ENCODE measurements at places on chromosomes 6 and 20.

GRCh38 chr6:89368107-89368506 lies 15.6 kb upstream of the UBE2J1 start:
- peak; percentile 74 for DNase-seq

- DNase-seq: no peak
Measured at GRCh38 chr20:5797843-5798462, 47.8 kb downstream of the SHLD1 start.

DNA sequence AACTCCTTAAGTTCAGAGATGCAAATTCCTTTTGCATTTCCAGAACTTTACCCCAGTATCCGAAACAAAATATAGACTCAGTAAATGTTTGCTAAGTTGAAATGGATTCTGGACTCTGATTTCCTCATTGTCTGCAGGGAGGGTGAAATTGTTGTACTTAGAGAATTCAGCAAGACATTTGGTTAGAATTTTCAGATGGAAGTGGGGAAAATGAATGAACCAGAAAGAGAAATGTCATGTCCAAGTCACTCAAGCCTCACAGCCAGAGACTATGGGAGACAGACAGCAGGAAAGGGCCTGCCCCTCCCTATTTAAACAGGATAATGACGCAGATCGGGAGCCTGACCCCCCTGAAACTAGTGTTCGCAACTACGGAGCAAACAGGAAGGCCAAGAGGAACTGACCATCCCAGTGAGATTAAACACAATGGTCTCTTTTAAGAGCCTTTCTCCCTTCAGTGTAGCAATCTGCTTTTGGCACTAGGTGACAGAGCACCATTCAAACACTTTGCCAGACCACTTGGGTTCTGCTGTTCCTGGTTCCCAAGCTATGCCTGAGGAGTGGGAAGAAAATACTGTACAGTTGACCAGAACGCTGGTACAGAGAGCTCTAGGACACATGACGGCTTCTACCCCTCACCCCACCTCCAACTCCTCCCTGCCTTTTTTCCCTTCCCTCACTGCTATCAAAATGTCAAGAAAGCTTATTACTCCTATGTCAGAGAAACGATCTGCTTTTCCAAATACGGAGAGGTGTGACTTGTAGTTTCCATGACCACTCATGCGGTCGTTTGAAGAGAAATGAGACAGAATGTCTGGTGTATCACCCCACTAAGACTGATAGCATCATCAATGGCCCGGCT lies 13.7 kb downstream of the NEDD9 start:
- DNase-seq: no peak

DNA sequence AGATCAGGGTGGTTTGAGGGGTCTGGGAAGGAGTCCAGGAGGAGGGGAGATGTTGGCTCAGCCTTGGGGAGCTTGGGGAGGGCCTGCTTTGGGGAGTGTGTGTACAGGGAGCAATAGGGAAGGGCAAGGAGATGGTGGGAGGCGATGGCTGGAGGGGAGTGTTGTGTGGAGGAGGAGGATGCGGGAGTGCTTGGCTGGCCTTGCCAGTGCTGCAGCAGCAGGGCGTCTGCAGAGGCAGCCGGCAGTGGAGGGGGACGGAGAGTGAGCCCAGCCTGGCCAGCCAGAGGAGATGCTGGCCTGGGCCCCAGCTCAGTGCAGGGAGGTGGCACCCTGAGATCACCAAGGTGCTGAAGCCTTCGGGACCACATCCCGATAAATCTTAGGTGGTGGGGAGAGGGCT lies 3.9 kb downstream of the IP6K3 start:
- no peak for DNase-seq

- no peak for DNase-seq
Measured at GRCh38 chr6:10658910-10659698, 35.3 kb downstream of the C6orf52 start.

- no peak for DNase-seq
Measured at GRCh38 chr6:75505424-75505823, 11.8 kb upstream of the FILIP1 start.

DNA sequence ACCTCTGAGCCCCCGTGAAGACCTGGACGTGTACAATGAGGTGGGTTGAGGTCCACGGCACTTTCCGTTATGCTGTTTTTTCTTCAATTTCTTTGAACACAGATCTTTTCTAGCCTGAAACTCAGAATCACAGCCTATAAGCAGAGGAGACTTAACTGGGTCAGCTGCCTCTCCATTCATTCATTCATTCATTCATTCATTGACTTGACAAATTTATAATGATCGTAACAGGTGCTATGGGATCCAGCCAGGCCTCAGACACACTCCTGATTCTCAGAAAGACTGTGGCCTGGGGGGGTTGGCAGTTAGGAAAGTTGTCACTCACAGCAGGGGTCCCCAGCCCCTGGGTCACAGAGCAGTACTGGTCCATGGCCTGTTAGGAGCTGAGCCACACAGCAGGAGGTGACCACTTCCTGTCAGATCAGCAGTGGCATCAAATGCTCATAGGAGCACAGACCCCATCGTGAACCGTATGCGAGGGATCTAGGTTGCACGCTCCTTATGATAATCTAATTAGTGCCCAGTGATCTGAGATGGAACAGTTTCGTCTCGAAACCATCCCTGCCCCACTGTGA lies 38.6 kb upstream of the IRF4 start:
- DNase-seq: no peak

DNA sequence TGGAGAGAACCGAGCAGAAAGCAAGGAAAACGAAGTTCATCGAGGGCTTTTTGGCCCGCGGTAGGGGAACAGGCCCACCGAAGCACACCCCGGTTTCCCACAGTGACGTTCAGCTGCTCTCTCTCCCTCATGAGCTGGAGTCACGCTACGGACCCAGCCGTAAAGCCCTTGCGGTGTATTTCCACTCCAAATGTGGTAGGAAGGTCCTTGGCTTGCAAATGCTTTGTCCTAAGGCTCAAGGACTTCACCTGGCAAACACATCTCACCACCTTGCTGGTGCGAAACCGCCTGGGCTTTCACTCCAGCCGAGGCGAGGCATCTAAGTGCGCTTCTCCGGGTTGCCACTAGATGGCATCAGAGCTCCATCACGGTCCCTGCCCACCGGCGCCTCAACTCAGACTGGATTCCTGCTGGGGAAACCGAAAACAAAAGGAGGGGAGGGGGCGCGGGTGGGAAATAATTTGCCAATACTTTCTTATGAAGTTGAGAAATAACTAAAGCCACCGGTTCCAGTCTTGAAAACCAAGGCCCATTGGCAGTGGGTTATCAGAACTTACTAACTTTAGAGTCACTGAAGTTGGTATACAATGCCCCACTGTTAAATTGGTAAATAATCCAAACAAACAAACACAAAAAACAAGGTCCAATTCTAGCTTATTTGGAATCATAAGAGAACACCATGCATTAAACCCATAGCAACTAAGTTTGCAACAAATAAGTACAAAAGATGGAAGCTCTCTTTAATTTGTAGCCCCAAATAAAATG lies 13.4 kb upstream of the FOXC1 start:
- DNase-seq: no peak

GRCh38 chr6:93365445-93365844 lies 53.9 kb downstream of the EPHA7 start:
- no peak for DNase-seq

DNA sequence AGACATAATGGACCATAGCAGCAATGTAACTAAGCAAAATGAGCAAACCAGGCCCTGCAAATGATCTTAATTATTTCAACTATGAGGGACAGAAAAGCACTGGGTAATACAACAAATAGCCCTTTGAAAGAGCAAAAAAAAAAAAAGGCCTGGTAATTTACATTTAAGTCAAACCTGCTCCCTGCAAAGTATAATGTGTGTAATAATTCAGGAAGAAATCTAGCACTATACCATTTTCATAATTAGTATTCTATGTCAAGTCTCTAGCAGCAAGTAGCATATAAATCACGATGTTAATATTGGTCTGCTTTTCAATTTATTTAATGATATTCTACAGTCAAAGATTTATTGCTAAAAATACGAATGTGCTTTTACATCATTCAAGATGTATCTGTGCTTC lies 489.6 kb downstream of the BMP2 start:
- no peak for DNase-seq

DNA sequence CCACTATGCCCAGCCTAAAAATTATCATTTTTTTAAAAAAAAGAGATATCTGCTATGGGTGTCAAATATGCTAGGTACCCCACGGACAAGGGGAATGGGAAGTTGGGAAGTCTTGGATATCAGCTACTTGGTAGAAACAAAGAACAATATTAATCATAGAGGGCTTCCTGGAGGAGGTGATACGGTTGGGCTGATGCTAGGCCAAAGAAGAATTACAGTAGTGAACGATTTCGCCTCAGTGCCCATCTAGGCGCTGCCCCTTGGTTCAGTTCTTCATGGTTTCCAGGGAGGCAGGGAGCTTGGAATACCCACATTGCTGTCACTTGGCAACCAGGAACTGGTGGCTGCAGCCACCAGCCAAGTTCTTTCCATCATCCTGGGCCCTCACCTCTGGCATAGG lies 5.5 kb upstream of the PSMF1 start:
- DNase-seq: no peak

DNA sequence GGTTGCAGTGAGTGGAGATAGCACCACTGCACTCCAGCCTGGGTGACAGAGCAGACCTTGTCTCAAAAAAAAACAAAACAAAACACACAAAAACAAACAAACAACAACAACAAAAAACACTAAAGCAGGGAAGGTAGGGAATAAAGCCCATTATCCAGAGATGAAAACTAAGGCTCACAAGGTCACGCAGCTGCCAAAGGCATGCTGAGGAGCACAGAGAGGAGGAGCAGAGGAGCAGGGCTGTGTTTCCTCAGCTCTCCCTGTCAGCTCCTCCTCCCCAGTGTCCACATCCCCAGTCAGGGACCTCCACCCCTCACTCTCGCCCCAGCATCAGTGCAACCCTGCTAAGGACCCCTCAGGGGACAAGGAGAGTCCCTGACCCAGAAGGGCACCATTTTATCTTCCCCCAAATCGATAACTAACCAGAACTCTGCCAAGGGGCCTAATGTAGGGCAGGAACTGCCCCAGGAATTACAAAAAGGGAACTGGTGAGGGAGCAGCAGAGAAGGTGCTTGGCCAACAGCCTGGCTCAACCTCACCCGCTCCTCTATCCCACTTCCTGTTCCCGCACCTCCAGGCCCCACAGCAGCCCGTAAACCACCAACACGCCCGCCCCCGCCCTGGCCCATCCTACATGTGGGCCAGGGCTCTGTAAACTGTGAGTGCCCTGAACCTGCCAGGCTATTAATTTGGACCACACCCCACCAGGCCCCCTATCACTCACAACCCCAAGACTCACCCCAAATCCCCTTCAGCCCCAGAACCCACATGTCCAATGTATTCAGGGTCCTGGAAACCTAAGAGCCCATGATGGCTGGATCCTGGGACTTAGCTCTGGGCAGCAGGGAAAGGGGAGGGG lies 9.0 kb downstream of the TEAD3 start:
- DNase-seq: no peak

GRCh38 chr20:59775687-59776055 lies 157.8 kb downstream of the SYCP2 start:
- DNase-seq: no peak

DNA sequence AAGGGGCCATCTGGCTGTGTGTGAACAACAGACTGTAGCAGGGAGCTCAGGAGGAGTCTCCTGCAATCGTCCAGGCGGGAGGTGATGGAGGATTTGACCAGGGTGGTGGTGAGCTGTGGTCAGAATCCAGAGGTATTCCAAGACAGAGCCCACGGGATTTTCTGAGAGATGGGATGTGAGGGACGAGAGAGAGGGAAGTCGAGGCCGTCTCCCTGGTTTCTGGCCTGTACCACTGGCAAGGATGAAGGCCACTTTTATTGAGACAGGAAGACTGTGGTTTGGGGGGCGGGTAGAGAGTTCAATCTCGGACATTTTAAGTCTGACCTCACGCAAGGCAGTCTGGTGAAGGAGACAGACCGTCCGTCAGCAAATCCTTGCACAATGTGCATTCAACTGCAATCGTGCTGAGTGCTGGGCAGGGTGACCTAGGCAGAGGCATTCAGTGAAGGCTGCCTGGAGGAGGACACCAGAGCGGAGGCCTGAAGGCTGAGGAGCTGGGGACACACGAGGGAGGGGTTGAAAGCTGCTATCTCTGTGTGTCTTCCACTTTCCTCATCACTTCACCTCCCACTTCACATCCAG lies 53.9 kb downstream of the PREX1 start:
- DNase-seq: no peak

DNA sequence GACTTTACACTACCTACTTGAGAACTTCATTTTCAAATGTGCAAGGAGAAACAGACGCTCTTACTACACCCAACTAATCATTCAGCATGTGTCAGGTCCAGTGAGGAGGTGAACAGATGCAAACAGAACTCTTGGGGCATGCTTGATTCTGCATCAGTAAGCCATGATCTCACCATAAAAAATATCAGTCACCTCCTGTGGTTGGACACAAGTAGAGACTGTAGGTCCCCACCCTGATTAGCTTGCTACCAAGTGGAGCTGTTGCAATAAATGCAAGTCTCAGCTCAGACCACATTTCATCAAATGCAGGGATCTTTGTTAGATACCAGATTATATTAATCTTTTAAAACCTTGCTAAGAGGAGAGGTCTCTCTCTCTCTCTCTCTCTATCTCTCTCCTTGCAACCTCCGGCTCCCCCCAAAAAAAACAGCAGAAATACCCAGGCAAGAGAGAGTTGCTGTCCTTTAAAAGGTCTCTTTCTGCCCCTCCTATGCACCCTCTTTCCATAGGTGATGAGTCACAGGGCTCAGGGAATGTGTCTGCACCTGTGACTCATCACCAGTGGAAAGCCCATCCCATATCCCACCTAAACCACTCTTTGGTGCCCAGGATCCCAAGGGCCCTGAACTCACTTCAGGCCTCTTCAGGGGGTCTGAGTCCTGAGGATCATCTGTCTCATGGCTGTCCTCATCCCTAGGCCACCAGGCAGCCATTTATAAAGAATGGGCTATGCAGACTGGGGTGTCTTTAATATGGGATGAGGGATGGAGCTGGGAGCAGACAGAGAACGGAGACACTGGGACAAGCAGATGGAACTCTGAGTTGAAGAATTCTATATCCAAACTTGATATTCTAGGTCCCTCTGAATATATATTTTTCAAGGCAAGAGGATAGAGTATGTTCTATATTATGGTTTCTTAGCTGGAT lies 154.5 kb downstream of the QRSL1 start:
- no peak for DNase-seq

GRCh38 chr6:63928613-63929012 lies 293.0 kb downstream of the PHF3 start:
- no peak for DNase-seq

DNA sequence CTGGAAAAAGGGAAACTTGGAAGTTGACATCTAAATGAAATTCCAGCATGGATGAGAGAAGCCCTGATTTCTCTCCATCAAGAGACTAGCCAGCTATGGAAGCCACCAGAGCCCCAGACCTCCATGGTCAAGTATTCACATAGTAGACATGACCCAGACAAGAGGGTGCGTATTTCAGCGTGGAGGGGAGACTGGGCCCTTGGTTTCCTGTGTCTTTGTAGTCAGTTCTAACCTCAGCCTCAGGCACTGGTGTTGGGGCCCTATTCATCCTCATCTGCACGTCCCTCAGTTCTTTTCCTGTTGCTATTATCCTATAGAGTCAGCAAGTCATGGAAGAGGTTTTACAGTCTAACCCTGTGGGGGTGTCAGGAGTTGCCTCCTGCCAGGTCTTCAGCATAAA lies 12.5 kb downstream of the GNL1 start:
- DNase-seq: no peak

Data from thymus (tissue), 14 donors.